Esophagus squamous epithelium (tissue), 5 donors: ENCODE measurements at places on chromosomes 7 and 10.

- no peak for DNase-seq
- no peaks in the 10 kb centered on the region for H3K36me3 ChIP-seq
- no peak overlapping the region for H3K27ac ChIP-seq
Observed at GRCh38 chr7:107474104-107474521, 4.3 kb downstream of the GPR22 start.

- peak within 1 kb of the TSS; percentile 64 for H3K4me3 ChIP-seq
- peak within 1 kb of the TSS; percentile 66 for H3K27ac ChIP-seq
- DNase-seq = no peak
- peaks cover 31% of the 10 kb centered on the region for H3K4me1 ChIP-seq
Observed at GRCh38 chr10:111076682-111077478, at the start of gene ADRA2A. Gene ADRA2A (plus strand): TSS chr10:111077029. CDS start chr10:111077997, 968 bp downstream.

GRCh38 chr10:42691361-42692120, 53.2 kb upstream of the ZNF33B start:
- no peaks in the 10 kb centered on the region for H3K4me1 ChIP-seq
- no peaks in the 10 kb centered on the region for H3K36me3 ChIP-seq
- DNase-seq = no peak
- no peak overlapping the region for H3K4me3 ChIP-seq

- H3K27me3 ChIP-seq = no peaks in the 10 kb centered on the region
- no peak overlapping the region for H3K4me3 ChIP-seq
- peaks cover 16% of the 10 kb centered on the region for H3K4me1 ChIP-seq
- no peak for DNase-seq
- H3K36me3 ChIP-seq = no peaks in the 10 kb centered on the region
Observed at GRCh38 chr10:74227697-74228424, 76.8 kb downstream of the ADK start.

GRCh38 chr10:8056871-8057331, 2.4 kb downstream of the GATA3 start:
- H3K27me3 ChIP-seq = peaks cover 22% of the 10 kb centered on the region
- H3K4me3 ChIP-seq = no peak overlapping the region
- H3K27ac ChIP-seq = no peak overlapping the region
- DNase-seq = no peak
- H3K36me3 ChIP-seq = no peaks in the 10 kb centered on the region
- peaks cover 31% of the 10 kb centered on the region for H3K4me1 ChIP-seq
